ENCODE measurements at places on chromosomes 12 and 14.
A peak's percentile ranks its signal among the peaks of the same experiment; 100 is the strongest.

GRCh38 chr14:104554608-104555429, 24.7 kb upstream of the C14orf180 start:
- DNase-seq = no peak

GRCh38 chr12:96294831-96295230, 100.7 kb downstream of the ELK3 start:
- DNase-seq = no peak

GRCh38 chr14:93683226-93683625, 105.1 kb downstream of the PRIMA1 start:
- no peak for DNase-seq

- no peak for DNase-seq
Observed at GRCh38 chr14:37673439-37673838, 78.0 kb downstream of the TTC6 start.

GRCh38 chr14:80695869-80696268, 245.7 kb downstream of the CEP128 start:
- DNase-seq = no peak

- no peak for DNase-seq
Observed at GRCh38 chr14:51638071-51638944, 13.4 kb upstream of the FRMD6 start.

- DNase-seq = peak; percentile 23
Observed at GRCh38 chr14:77181603-77182437, at the start of gene TMEM63C. Gene TMEM63C (plus strand): TSS chr14:77181798. CDS start chr14:77218814, 37,016 bp downstream.

GRCh38 chr12:50589650-50590435, 85.1 kb downstream of the DIP2B start:
- no peak for DNase-seq

DNA sequence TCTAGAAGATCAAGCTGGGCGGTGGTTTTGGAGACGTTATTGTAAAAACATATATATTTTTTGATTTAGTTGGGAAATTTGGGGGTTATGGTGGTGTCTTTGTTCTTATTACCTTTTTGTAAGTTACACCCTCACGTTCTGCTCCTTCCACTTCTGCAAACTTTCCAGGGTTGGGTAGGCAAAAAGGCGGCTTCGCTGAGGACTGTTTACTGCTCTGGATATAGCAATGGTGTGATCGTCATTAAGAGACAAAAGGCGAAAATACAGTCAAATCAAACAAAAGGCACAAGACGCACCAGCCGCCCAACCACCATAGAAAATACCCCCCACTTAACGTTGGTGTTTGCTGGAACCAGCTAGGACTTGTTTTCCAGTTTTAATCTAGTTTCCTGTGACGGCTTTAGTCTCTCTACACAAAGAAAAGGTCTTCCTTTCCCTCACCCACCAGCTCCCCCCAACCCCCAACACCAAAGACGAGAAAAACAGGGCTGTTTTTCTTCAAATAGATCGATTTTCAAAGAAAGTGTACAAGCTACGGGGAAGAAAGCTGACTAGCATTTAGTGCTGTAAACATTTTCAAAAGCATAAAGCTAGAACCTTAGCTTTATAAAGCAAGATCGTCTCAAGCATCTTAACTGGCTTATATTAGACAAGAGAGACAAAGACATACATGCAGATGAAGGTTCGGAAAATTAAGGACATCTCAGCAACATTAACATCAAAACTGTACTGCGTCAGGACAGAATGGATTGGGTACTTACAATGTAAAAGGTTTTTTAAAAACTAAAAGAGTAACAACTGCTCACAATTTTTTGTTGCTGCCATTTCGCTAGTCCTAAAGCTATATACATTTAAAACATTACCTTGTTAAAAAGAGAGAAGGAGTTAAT, 2.0 kb upstream of the SETD1B start:
- DNase-seq = no peak

DNA sequence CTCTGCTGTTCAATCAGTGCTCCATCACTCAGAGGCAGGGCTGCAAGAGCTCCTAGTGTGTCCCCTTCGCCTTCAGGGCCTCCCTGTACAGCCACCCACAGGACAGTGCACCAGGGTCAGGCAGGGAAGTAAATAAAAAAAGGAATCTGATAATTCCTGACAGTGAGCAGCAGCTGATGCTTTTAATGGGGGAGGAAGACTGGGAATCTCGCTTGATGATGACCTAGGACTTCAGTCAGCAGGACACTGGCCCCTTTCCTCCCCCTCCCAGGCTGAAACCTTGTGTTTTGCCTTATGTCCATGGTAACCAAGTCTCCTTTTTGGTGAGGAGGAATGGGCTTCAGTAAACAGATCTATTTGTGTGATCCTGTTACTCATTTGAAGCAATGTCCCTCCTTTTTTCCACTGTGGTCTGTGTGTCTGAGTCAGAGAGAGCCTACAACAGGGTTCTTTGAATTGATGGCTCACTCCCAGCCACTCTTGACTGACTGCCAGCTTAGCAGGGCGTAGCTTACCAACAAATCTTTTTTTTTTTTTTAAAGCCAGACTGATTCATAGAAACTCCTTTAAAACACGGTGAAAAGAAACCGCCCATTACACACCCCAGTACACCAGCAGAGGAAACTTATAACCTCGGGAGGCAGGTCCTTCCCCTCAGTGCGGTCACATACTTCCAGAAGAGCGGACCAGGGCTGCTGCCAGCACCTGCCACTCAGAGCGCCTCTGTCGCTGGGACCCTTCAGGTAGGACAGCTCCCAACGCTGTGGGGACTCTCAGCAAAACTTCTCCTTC, at the start of gene EMP1:
Gene EMP1, plus strand, starts transcription at position 597 of the 792 bp plus-strand sequence. CDS start 14,785 bp downstream, outside the sequence.
- DNase-seq = peak; percentile 41

- no peak for DNase-seq
Observed at GRCh38 chr14:56378475-56378877, 201.1 kb upstream of the TMEM260 start.

- DNase-seq = no peak
Observed at GRCh38 chr14:102492531-102492910, 17.1 kb downstream of the ANKRD9 start.

DNA sequence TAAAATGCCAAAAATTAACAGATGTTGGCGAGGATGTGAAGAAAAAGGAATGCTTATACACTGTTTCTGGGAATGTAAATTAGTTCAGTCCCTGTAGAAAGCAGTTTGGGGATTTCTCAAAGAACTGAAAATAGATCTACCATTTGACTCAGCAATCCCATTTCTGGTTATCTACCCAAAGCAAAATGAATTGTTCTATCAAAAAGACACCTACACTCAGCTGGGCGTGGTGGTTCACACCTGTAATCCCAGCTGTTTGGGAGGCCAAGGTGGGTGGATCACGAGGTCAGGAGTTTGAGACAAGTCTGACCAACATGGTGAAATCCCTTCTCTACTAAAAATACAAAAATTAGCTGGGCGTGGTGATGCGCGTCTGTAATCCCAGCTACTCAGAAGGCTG, 279.3 kb upstream of the PDE3A start:
- no peak for DNase-seq

Data from stimulated activated CD8-positive, alpha-beta memory T cell treated with anti-CD3 and anti-CD28 coated beads, Interleukin-7, amount 100 ng/mL, for 24 hours (primary cell).